NCI-H774 (cell line): ENCODE measurements at places on chromosomes 12 and 14.

DNA sequence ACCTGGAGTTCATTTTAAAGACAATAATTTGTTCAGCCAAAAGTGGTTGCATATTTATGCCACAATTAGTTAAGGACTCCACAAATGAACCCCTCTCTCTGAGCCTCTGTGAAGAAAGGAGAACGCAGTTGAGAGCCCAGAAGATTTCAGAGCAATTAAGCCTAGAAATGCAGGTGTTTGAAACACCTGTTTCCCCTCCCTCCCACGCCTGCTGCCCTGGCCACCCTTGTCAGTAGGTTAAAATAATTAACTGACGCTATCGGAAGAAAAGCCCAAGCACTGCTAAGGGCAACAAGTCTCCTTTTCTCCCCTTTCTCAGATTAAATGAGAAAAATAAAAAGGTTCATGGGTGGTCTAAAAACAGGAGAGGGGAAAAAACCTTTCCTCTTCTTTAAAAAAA, 99.2 kb downstream of the PPM1A start:
- no peak for DNase-seq

DNA sequence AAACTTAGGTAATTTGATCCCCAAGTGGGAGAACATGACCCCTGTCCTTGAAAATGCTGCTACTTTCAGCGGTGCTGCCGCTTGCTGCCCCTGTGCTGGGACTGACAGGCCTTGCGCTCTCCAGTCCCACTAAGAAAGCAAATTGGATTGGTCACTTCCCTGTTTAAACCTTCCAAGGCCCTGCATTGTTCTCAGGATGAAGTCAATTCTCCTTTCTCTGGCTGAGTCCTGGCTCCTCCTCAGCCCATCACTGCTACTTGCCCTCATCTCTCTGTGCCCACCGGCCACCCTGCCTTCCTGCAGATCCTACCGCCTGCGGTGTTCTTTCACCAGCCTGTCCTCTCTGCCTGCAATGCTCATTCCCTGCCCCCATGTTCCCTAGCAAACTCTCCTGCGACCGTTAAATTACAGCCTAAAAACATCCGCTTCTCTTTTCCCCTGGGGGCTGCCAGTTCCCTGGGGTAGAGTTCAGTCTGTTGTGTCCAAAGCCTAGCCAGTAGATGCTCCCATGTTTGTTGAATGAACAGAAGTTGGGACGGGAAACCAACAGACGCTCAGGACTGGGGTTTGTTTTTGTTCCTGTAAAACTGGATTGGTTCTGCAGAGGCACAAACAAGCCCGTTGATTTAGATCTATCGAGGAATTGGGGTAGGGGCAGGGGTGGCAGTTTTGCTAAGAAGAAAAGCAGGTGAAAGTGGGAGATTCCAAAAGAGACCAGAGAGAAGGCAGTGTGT, 127.3 kb upstream of the HIF1A start:
- DNase-seq: no peak

- no peak for DNase-seq
Observed at GRCh38 chr12:65821336-65821735, 2.9 kb upstream of the HMGA2 start.

- peak; percentile 17 for DNase-seq
Observed at GRCh38 chr14:53156238-53156637, 3.1 kb upstream of the DDHD1 start.

DNA sequence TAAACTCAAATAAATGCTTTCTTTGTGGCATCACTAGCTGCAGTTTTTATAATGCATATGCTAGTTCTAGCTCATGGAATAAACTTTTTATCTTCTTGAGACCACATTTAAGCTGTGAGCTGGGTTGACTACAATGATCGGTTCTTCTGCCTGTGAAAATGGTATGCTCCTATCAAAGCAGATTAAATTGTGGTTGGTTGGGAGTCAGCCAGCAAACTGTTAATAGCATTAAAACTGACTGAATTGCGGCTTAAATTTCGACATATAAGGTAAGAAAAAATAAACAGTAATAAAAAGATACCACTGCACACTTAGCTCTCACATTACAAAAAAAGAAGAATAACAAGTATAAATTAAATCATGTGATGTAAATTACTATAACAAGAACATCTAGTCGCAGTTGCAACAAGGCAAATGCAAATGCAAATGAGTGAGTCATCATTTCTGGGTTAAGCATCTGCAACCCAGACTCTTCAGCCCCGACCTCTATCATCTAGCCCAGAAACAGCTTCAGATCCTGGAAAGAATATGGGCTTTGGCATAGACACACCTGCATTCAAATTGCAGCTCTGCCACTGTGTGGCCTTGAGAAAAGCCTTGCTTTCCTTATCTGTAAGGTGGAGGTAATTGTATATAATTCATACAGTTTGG, 19.8 kb upstream of the DHRS7 start:
- no peak for DNase-seq

- no peak for DNase-seq
Observed at GRCh38 chr12:76866151-76866567, 12.7 kb downstream of the CSRP2 start.

DNA sequence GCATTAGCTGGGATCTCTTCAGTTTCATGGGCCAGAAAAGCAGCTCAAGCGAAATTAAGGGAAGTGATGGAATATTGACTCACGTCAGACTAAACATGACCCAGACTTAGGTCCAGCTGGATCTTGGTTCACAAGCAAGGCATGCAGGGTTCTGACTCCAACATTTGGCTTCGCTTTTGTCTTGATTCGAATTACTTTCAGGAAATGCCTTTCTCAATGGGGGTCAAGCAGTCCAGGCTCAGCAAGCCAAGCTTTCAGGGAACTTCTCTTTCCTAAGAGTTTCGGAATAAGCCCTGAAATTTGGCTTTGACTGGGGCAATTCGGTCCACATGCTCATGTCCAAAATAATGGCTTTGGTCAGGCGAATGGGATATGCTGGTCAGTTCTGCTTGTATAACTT, 678.7 kb upstream of the TMEM132C start:
- DNase-seq: no peak

GRCh38 chr12:132881818-132882217, 5.6 kb downstream of the CHFR start:
- no peak for DNase-seq

- DNase-seq: no peak
Observed at GRCh38 chr14:56664811-56665421, 85.3 kb downstream of the TMEM260 start.

- DNase-seq: no peak
Observed at GRCh38 chr12:111012918-111013317, 92.5 kb upstream of the MYL2 start.

DNA sequence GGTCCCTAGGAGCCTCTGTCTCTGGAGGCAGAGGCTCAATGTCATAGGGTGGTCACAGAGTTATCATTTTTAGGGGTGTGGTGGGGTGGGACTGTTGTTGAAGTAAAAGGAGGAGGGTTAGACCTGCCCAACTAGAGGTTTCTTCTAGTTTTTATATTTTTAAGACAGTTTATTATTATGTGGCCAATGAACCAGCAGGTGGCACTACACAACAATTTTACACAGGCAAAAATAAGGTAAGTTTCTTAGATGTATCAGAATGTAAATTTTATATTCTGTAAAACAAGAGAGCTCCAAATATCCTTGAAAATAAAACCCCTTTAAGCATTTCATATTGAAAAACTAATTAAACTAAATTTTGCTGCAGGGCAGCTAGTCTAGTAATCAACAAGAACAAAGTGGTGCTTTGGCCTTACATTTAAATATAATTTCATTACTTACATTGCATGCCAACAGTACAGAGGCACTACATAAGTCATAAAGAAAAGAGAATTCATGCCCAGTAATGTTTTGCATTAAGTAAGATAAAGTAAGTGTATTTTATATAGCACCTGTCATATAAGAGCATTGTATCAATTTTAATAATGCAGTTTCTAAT, 22.2 kb upstream of the OVCH1 start:
- peak; percentile 38 for DNase-seq

- DNase-seq: no peak
Observed at GRCh38 chr12:6228535-6229223, 28.5 kb downstream of the CD9 start.

- no peak for DNase-seq
Observed at GRCh38 chr14:18660585-18660922, 59.6 kb downstream of the OR11H12 start.

- DNase-seq: no peak
Observed at GRCh38 chr14:95318399-95319311, 1.1 kb downstream of the CLMN start.

DNA sequence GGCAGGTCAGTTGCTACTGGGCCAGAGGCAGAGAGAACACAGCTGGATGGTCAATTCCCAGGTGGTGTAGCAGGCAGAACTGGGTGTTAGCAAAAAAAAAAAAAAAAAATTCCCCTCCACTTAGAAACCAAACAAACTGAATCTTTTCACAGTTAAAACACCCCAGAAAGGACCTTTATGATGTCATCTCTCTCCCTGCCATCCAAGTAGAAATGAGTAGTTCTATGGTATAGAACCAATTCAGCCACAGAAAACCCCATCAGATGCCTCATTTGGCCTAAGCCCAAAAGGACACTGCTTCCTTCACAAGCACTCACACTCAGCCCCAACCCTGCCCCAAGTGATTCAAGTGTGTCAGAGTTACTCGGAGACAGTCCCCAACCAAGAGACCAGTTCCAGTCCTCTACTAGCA, 230.8 kb downstream of the DPF3 start:
- no peak for DNase-seq

DNA sequence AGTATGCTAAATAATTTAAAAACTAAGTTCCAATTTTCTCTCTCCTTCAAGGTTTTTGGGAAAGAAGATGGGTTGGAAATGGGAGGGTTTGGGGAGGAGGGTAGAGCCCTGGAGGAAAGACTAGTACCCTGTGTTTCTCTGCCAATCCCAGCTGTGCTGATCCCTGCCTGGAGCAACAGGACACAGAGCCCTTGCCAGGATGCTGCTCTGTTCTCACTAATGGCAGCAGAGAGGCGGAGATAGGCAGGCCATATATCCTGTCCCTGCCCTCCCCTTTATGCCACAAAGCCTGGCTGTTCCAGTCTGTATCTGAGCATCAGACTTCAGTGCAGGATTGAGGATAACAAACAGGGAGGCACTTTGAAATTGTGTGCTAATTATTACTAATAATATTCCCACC, 99.0 kb downstream of the C12orf75 start:
- DNase-seq: no peak

DNA sequence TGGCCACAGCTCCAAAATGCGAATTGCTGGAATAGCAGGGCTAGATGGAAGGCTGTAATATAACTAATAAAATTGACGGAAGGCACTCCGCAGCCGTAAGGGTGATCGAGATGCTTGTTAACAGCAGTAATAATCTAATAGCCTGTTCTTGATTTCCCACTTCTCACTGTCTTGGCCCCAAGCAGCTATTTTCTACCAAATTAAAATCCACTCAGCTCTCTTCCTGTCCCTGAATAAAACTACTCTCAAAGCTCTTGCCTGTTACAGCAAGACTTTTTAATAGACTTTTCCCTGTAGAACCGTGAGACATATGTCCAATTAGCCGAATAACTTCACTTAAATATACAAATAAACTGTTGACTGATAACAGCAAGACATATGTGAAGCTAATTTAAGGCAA, 38.0 kb downstream of the ADCK1 start:
- no peak for DNase-seq

GRCh38 chr14:101473045-101473729, 88.1 kb upstream of the DIO3 start:
- no peak for DNase-seq

GRCh38 chr14:54783660-54784015, 119.0 kb downstream of the GCH1 start:
- no peak for DNase-seq

DNA sequence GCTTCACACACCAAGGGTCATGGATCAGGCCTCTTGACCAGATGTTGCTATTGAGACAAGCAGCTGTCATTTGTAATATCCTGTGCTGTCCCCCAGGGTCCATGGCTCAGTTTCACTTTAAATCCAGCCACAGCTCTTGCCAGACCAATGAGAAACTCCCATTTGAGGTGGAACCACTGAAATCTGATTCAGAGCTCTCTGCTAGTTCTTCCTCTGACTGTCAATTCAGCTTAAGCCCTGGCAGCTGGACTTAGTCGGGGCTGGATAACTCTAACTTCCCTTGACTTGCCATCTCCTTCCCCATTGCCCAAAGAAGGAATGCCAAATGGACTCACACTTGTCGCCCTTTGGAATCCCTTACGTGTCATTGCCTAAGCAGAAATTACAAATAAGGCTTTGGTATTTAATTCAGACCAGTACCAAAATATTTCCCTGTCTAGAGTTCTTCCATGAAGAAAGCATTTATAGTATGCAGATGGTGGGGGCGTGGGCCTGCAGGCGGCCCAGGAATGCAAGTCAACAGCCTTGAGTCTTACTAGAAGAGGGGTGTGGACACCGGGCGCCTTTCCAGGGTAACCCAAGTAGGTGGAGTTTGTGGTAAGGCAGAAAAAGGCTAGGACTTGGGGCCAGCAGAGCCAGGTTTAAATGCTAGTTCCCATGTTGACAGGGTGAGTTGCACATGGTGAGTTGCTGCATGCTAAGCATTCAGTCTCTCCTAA, 96.9 kb upstream of the TMPO start:
- no peak for DNase-seq

DNA sequence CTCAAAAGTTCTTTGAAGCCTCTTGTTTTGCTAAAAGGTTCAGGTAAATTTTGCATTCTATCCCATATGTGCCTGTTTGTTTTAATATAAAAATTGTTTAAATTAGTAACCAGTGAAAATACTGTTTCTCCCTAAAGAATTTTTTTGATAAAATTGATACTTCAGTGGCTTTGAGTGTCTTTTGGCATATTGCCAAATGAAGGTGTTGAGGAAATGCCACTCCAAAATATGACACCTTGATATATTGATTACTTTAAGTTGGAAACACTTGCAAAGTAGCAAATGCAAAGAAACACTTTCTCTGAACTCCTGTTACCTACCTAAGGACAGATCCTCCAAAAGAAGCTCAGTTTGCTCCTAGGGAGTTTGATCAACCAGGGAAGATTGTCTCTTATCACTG, 8.4 kb downstream of the STYX start:
- DNase-seq: no peak

GRCh38 chr14:93040982-93041381, 74.7 kb downstream of the ITPK1 start:
- no peak for DNase-seq

- DNase-seq: no peak
Observed at GRCh38 chr12:51365276-51365675, 18.8 kb upstream of the CELA1 start.

DNA sequence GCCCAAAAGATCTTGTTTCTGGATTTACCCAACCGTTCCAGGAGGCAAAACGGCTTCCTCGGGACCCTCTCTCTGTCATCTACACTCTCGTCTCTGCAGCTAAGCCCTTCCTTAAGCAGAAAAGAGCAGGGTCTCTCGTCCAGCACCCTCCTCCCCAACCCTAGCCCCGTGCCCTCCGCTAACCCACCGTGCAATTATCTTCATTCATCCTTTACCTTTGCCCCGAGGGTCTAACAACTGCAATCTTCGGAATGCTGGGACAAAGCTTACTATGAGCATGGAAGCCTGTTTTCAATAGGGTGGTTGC, 276 bp upstream of the BMAL2 start:
- no peak for DNase-seq
